PC-9 (cell line): ENCODE measurements at places on chromosomes 2 and 18. TPM values are rescaled to one million over a fixed set of nuclear protein-coding genes. Genes with fewer than 3 reads are reported as not detected.

ASB18 gene
- 0.46 TPM in 1 of 2 replicates, not detected in the other for total RNA-seq

E2F6 gene
- 13.4 and 15.2 TPM in 2 replicates for total RNA-seq

CACNB4 gene
- 0.73 and 0.98 TPM in 2 replicates for total RNA-seq

SFTPB gene
- total RNA-seq = not detected in 2 replicates

CHCHD5 gene
- total RNA-seq = 38.4 and 64.3 TPM in 2 replicates

MAP2 gene
- 67.7 and 71.1 TPM in 2 replicates for total RNA-seq

ADGRF3 gene
- 0.38 and 0.48 TPM in 2 replicates for total RNA-seq

CERS6 gene
- 7.5 and 8.3 TPM in 2 replicates for total RNA-seq

ORC2 gene
- 34.0 and 43.3 TPM in 2 replicates for total RNA-seq

MXD1 gene
- 8.5 and 8.8 TPM in 2 replicates for total RNA-seq

AOX1 gene
- total RNA-seq = 4.1 and 5.1 TPM in 2 replicates

AQP12B gene
- not detected in 2 replicates for total RNA-seq

PXDN gene
- total RNA-seq = 91.1 and 92.2 TPM in 2 replicates

MAP3K19 gene
- total RNA-seq = not detected in 2 replicates

CPLX4 gene
- total RNA-seq = not detected in 2 replicates

GCKR gene
- total RNA-seq = 3.4 and 4.0 TPM in 2 replicates

TUBB8B gene
- total RNA-seq = not detected in 2 replicates

CHAC2 gene
- 2.7 and 5.0 TPM in 2 replicates for total RNA-seq

SERPINB12 gene
- not detected in 2 replicates for total RNA-seq

SERPINB4 gene
- total RNA-seq = not detected in 2 replicates

MYO5B gene
- total RNA-seq = 23.3 and 25.4 TPM in 2 replicates

CPO gene
- total RNA-seq = not detected in 2 replicates

MOB4 gene
- 19.9 and 20.1 TPM in 2 replicates for total RNA-seq

CYB5A gene
- total RNA-seq = 105 and 109 TPM in 2 replicates

PLB1 gene
- 1.7 and 2.7 TPM in 2 replicates for total RNA-seq

PIGN gene
- total RNA-seq = 14.6 and 20.3 TPM in 2 replicates

KIF3C gene
- 41.2 and 50.5 TPM in 2 replicates for total RNA-seq

EPB41L3 gene
- not detected in 2 replicates for total RNA-seq

CTLA4 gene
- total RNA-seq = not detected in 2 replicates

STK39 gene
- total RNA-seq = 14.5 and 18.6 TPM in 2 replicates

NFE2L2 gene
- total RNA-seq = 117 and 138 TPM in 2 replicates

RFTN2 gene
- not detected in 2 replicates for total RNA-seq

CD207 gene
- not detected in 2 replicates for total RNA-seq

CNDP1 gene
- not detected in 2 replicates for total RNA-seq

THADA gene
- total RNA-seq = 28.1 and 30.5 TPM in 2 replicates
